Neural progenitor cell (in vitro differentiated cells): ENCODE measurements at places on chromosomes 16 and 17.

DNA sequence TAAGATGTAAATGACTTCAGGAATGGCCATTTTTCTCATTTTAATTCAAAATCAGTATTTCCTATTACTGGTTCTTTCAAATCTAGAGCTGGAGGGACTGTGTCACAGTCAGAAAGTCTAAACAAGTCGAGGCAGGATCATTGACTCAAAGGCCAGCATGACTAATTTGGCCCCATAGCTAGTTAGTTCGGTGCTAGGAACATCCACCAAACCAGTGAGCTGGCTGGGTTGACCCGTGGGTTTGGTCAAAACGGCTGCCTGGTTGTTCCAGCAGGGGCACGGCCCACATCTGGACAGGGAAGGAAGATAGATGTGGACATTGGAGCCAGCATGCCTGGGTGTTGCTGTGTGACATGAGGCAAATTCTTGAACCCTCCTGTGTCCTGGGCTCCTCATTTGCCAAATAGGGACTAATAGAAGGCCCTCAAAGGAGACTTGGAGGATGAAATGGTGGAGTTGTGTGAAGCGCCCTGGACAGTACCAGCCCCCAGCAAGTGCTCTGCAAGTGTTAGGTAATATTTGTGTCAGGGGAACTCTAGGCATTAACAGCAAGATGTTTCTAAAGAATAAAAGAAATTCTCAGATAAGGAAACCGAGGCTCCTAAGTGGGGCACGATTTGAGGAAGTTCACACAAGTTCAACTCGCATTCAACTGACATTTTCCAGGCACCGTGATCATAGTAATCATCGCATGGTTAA lies 46.2 kb downstream of the MEOX1 start:
- no peak for DNase-seq

DNA sequence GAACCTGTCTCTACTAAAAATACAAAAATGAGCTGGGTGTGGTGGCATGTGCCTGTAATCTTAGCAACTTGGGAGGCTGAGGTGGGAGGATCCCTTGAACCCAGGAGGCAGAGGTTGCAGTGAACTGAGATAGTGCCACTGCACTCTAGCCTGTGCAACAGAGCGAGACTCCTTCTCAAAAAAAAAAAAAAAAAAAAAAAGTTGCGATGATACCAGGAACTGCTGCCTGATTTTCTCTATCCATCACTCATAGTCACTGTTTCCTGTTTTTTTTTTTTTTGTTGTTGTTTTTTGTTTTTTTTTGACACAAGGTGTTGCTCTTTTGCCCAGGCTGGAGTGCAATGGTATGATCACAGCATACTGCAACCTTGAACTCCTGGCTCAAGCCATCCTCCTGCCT lies 59.2 kb downstream of the ABCC1 start:
- no peak for DNase-seq

DNA sequence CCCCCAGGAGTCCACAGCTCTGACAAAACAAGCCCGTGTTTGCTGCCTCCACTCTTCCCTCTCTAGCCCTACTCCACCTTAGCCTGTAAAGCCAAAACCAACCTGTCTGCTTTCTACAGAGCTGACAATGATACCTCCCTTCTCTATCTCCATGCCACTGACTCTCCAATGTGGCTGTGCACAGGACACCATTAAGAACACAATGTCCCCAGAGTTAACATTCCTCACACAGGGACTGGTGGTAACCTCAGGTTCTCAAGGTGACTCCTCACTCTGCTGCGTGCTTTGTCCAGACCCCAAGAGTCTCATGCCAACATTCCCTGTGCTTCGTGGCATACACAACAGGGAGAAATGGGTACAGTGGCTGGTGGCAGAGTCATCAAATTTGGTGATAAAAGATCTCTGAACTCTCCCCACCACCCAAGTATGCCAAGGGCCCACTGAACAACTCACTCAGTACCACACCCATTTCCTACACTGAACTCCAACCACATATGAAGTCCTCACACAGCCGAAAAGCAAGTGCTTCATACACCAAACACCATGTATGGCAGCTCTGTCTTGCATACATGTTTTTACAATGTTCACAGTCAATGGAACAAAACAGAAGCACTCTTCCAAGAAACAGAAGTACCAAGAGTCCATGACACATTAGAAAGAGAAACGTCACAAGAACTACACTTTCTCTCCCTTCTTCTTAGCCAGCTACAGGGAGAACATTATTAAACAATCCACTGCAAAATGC lies 21.1 kb downstream of the CSNK2A2 start:
- DNase-seq = no peak

DNA sequence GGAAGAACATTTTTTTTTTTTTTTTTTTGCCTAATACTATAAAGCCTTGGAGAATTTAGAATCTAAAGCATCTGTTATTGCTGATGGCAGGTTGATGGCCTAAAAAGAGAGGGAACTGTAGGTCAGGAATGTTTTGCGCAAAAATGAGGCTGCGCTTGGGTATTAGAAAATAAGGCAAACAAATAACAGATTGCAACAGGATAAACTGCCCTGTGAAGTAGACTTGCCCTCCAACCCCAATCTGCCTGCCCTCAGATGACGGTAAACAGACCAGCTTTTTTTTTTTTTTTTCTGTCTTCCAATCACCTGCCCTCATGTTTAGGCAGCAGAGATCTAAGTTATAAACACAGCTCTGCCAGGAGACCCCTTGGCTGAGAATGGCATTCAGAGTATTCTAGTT lies 3.8 kb upstream of the DHX8 start:
- no peak for DNase-seq

DNA sequence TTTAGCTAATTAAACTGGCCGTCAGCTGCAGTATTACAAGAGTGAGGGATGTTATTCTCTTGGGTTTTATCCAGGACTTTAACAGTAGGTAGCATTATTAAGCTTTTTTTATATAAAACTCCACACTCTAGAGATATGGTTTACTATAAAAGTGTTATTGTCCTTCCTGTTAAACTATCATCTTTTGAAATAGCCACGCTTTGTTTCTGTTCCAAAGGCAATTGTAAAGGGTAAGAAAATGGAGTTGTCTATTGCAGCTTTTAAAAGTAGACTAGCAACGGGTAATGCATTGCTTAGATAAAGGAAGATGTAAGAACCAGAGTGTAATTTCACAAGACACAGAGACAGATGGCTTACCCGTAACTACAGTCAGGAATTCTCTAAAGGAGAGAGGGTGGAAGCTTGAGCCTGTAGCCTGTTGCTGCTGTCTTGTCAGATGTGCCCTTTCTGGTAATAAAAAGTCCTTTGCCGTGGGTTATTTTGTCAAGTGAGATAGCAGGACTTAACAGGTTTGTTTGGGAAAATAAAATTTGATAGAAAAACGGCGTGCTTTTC lies 56.4 kb downstream of the WWOX start:
- DNase-seq = no peak

- peak; percentile 90 for DNase-seq
Observed at GRCh38 chr17:73956595-73957465, 246.6 kb upstream of the RPL38 start.

- no peak for DNase-seq
Observed at GRCh38 chr17:9371019-9371418, 204.6 kb downstream of the STX8 start.

DNA sequence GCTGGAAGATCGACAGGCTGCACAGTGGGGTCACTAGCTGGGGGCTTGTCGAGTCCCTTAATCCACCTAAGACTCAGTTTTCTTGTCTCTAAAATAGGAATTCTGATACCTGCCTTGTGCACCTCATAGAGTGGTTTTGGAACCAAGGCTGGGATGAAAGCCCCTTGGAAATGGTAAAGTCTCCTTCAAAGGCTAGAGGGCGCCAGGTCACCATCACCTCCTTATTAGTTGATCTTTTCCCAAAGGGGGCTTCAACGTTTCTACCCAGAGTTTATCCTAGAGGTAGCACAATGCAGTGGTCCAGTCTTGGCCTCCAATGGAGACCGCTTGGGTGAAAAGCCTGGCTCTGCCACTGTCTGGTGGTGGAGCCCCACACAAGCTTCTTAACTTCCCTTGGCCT lies 158.2 kb downstream of the AIPL1 start:
- peak; percentile 52 for DNase-seq

- peak; percentile 78 for DNase-seq
Observed at GRCh38 chr16:84672276-84673202, 24.2 kb downstream of the KLHL36 start.

DNA sequence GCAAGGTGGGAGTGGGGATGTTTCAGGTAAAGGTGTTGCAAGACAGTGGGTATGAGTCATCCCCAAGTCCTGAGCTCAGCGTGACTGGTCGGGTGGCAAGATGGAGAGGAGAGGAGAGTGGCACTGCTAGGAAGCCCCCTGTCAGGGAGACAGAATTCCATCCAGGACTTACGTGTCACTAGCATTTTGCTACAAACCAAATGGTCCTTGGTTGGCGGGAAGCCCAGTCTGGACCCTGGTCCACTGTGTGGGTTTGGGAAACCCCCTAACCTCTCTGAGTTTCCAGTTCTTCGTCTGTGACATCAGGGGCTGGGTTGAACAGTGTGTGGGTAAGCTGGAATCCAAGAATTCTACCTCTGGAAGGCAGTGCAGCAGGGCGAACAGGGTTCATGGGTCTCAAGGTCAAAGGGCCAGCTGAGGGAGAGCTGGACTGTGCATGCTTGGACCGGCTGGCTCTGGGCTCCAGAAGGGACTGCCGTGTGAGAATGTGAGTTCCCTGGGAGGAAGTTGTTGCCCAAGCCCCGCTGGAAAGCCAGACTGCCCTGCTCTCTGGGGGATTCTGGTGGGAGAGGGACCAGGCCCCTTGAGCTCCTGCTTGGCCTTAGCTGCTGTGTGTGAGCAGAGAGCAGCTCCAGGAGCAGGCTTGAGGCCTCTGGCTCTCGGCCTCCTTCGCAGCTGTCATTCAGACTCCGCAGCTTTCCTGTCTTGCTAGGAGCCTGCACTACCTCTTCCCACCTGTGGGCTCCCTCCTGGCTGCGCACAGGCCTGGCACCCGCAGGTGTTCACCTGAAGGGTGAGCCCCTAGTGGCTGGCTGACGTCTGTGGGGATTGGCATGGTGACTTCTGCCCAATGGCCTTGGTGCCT lies 84.6 kb downstream of the NT5M start:
- peak; percentile 45 for DNase-seq

DNA sequence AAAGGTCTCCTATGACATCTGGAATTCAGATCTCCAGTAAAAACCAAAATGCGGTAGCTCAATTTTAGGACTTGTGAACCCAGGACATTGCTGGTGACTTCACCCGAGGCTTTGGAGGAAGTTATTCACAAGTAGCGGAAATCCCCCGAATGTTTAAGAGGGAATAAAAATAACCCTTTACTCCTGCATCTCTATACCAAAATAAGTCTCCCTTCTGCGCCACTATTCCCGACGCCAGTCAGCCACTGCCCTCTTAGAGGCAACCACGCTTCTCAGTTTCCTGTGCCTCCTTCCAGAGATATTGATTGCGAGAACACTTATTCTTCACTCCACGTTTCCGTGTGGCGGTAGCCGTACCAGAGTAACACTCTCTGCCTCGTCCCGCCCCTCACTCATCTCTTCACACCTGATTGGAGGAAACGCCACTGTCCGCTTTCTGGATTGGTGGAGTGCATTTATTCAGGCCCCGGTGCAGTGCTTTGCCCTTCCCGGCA lies 27.4 kb downstream of the EMP2 start:
- peak; percentile 35 for DNase-seq

GRCh38 chr17:27338536-27338985 lies 44.6 kb downstream of the WSB1 start:
- no peak for DNase-seq

DNA sequence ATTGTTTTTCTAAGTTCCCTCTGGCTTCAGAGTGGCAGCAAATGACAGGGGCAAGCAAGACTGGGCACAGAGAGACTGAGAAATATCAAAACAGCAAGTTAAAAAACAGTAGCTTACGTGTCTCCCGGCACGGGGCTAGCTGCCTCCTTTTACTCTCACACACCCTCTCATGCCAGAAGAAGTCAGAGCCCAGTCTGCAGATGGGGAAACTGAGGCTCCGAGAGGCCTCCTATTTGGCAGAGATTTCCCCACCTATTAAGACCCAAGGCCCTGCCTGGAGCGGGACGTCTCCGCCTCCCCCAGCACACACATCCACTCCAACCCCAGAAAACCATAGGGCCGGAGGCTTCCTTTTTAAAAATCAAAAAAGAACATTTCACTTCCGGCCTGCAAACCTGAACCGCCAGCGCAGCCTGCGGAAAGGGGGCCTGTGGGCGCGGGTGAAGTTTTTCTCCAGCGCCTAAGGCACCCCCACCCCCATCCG lies 832 bp downstream of the CARHSP1 start:
- no peak for DNase-seq

GRCh38 chr17:6756425-6757031 lies 682 bp downstream of the XAF1 start:
- DNase-seq = no peak

DNA sequence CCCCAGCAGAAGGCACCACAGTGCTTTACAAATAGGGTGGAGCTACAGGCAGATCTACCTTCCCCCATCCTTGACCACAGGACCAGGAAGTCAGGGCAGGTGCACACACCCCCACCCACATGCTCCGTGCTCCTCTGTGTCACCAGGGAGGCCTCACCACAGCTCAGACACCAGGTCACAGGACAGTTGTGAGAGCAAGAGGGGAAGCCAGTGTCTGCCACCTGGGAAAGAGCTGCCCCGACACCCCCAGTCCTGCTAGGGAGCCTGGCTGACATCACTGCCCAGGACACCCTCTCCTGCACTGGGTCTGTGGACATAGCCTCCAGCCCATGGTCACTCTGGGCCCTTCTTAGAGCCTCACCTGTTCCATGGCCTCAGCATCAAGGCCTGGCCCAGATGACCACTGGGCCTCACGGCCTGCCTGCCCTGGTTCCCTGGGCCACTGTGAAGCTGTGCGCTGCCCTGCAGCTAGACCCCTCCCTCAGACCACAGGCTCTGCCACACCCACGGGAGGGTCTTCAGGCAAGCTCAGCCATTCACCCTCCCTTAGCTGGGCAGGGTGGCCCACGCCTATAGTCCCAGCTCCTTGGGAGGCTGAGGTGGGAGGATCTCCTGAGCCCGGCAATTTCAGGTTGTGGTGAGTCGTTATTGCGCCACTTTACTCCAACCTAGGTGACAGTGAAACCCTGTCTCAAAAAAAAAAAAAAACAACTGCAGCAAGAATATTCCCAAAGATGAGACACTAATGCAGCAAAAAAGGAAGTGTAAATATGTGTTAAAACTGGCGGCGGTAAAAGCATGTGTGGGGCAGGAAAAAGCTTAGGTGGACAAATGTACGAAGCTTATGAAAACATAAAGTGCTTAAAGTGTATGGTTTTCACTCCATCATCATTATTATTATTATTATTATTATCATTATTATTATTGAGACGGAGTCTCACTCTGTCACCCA lies 14.2 kb downstream of the POLR3K start:
- DNase-seq = no peak

DNA sequence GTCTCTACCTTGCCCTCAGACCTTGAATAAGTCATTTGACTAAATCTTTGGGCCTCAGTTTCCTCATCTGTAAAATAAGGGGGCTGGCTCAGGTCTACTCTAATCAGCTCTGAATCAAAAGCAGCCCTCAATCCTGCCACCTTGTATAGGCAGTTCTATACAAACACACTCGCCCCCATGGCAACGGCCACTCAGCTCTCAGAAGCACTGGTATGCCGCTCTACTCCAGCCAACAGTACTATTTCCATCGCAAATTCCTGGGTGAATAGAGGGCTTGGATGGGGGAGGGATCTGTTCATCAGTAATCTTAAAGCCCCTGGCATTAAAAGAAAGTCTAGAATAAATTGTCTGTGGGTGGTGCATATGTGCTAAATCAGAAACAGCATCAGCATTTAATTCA lies 21.2 kb upstream of the TAOK1 start:
- peak; percentile 76 for DNase-seq

GRCh38 chr16:54928411-54929089 lies 2.1 kb upstream of the IRX5 start:
- DNase-seq = peak; percentile 55

GRCh38 chr16:53744449-53744848 lies 40.5 kb downstream of the FTO start:
- DNase-seq = no peak
